D341Med (cell line): ENCODE measurements at places on chromosomes 4 and X.

DNA sequence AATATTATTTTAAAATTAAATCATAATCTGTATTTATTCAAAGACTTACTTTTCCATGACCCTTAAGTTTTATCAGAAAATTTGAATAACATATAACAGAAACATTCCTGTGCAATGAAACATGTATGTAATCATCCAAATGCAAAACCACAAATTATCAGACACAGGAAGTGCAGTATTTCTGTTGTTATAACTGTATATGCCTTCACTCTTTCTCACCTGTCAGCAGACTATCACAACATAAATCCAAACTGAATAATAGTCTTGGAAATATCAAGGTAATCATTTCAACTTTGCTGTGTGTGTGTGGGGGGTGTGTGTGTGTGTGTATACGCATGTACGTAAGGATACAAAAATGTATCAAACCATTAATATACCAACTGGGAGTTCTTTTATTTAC lies 285.9 kb downstream of the SLC7A11 start:
- no peak for DNase-seq

- DNase-seq = peak; percentile 22
Observed at GRCh38 chr4:11720292-11720691, 291.6 kb upstream of the HS3ST1 start.

DNA sequence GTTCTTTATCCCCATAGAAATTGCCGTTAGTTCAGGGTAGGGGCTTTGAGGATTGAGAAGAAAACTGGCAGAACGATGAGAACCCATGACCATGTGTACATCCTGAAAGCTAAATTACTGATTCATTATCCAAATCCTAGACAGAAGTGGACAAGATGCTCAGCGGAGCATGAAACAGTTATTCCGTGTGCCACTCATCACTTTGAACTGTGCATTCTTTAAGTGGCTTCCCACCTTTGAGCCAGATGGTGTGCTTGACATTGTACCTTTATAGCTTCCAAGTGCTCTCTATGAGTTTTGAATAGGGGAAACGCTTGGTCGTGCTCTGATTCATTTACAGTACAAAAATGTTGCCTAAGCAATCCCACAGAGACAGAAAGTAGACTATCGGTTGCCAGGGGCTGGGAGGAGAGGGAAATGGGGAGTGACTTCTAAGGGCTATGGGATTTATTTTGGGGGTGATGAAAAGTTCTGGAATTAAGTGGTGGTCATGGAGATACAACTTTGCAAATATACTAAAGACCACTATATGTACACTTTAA lies 100.0 kb downstream of the DOCK11 start:
- no peak for DNase-seq

GRCh38 chrX:8201896-8202331 lies 30.8 kb upstream of the VCX2 start:
- DNase-seq = no peak

DNA sequence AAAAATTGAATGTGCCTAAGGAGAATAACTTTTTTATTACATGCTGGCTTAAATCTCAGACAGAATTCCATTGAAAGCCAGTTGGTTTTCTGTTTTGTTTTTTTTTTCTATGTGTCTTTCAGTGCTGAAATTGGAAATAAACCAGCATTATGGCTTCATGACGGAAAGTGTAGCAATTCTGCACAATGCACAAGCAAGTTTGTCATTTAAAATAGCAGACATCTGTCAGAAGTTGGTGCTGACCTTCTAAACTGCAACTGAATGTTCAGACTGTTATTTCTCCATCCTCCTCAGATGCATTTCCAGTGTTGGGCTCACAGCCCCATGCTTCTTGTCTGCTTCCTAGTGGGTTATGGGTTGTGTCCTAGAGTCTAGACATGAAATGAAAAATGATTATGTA lies 107.2 kb upstream of the LIMCH1 start:
- no peak for DNase-seq
